CD4-positive, alpha-beta T cell treated with Interleukin-2 at 100 ng/mL for 4 hours (primary cell): ENCODE measurements at places on chromosomes 4 and X.

DNA sequence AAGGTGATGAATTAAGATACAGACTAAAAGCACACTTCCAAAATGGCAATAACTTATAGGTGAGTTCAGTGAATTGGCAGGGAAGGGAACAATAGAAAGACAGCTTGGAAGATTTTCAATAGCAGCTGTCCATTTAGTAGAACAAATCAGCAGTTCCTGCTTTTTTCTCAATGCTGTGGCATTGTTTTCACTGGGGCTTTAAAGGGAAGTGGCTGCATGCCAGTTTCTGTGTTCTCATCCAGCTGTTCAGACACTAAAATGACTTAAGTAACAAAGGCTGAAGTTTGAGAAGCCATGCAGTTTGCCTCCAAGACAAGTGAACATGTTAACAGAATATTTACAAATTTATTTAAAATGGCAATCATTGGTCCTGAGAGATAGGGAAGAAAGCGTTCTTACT lies 291.9 kb downstream of the FAM47A start:
- no peak for DNase-seq

DNA sequence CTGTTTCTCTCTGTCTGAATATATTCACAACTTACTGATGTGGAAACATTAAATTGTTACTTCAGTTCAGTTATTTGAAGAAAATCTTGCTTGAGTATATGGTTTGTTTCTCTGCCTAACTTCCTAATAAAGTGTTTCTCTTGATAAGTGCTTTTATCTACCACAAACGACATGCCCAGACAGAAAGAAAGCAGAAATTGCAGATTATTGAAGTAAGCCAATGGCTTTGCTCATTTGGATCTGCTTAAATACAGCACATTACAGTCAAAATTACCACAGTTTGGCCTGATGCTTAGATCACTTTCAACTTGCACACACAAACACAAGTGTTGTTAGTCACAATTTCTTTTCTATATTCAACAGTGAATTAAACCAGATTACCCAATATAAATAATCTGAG lies 68.0 kb downstream of the ATOH1 start:
- no peak for DNase-seq

DNA sequence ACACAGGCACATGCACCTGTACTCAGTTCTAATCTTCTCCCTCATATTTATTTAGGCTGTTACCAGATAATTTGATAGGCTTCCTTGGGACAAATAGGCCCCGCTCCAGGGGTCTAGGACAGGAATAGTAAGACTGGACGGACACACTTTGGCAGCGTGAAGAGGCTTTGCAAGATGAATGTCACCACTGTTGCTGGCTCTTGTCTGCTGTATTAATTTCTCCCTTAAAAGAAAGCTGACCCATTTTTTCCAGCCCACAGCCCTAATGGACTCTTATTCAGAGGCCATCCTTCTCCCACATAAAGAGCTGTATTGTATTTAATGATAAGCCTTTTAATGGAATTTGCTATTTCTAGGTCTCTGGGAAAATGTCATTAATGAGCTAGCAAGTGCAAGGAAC lies 18.0 kb downstream of the FAM184B start:
- no peak for DNase-seq

GRCh38 chrX:152895724-152896420 lies 2.0 kb upstream of the ZNF185 start:
- DNase-seq, result no peak

GRCh38 chr4:3823496-3824341 lies 57.5 kb downstream of the ADRA2C start:
- DNase-seq, result no peak

DNA sequence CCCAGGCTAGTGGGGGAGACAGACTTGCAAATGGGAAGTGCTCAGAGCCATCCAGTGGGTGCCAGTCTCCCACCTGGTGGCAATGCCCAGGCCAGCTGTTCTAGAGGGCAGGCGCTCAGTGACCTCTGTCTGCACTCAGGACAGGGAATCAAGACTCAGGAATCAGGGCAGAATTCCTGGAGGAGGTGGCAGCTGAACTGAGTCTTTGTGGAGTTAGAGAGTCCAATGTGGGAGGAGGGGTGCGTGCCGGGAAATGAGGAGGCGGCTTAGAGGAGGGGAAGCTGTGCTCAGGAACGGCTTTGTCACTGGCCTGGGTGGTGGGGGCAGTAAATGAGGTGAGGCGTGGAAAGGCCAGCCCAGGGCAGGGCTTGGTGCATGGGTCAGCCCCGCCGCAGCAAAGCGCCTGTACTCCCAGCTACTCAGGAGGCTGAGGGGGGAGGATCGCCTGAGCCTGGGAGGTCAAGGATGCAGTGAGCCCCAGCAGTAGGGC lies 31.3 kb upstream of the SORCS2 start:
- no peak for DNase-seq

GRCh38 chrX:79366873-79367749 lies at the start of gene ITM2A:
Gene ITM2A, minus strand, starts transcription at chrX:79367334. Its CDS starts 119 bp downstream, at chrX:79367215.
- peak; percentile 60 for DNase-seq

GRCh38 chr4:74023709-74024108 lies 14.8 kb downstream of the CXCL3 start:
- no peak for DNase-seq

- DNase-seq, result no peak
Measured at GRCh38 chr4:186032259-186032658, 36.7 kb upstream of the TLR3 start.

GRCh38 chr4:2809610-2810180 lies 16.8 kb downstream of the SH3BP2 start:
- no peak for DNase-seq

GRCh38 chrX:10404436-10404835 lies 215.9 kb downstream of the MID1 start:
- no peak for DNase-seq

DNA sequence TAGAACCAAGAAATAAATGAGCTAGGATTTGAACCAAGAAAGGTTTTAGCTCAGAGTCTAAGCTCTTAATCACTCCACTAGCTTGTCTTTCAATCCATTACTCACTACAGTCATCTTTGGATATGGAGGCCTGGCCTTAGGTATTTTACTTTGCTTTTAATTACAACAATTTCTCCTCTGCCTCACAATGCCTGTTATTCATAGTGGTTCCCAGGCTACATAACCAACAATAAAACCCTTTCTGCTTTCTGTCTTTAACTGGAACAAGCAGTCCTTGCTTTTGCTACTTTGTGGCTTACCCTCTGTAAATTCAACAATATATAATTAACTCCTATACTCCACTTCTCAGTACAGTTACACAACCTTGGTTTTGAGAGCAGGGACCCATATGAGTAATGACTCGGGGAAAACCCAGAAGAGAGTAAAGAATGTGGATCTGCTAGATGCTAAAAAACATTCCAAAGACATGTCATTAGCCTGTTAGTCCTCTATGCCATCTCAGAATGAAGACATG lies 94.7 kb upstream of the NAP1L5 start:
- peak; percentile 6 for DNase-seq

DNA sequence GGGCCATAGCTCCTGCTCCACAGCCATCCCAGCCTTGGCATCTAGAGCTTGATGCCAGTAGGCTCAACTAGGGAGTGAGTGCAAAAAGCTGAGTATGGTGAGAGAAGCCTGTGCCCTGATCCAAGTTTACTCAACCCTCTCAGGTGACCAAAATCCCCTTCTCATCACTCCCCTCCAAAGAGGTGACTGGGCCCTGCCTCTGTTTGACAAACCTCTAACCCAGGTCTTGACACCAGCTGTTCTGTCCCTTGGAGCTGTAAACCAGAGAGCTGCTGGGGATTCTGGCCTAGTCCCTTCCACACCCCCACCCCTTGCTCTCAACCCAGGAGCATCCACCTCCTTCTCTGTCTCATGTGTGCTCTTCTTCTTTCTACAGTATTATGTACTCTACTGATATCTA lies 73.5 kb downstream of the MSN start:
- no peak for DNase-seq

GRCh38 chrX:44474410-44474809 lies 68.2 kb downstream of the FUNDC1 start:
- DNase-seq, result no peak

DNA sequence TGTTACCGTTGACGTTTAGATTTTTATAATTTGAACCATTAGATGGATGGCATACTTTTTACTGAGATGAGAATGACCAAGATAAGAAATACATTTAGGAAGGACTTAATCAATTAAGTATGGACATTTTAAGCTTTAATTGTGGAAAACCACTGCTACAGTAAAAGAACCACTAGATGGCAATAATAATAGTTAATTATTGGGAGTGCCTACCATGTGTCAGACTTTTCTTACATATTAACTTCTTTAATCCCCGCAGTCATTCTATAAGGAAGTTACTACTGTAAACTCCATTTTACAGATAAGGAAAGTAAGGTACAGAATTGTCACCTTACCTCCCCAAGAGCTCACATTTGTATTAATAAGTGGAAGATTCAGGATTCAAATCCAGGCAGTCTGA lies 48.5 kb upstream of the MYOZ2 start:
- no peak for DNase-seq

GRCh38 chr4:163701916-163702315 lies 207.4 kb downstream of the TMA16 start:
- no peak for DNase-seq

GRCh38 chr4:149218672-149219071 lies 597.0 kb downstream of the IQCM start:
- no peak for DNase-seq

GRCh38 chr4:122716825-122717448 lies 15.6 kb upstream of the BBS12 start:
- DNase-seq, result peak; percentile 77

DNA sequence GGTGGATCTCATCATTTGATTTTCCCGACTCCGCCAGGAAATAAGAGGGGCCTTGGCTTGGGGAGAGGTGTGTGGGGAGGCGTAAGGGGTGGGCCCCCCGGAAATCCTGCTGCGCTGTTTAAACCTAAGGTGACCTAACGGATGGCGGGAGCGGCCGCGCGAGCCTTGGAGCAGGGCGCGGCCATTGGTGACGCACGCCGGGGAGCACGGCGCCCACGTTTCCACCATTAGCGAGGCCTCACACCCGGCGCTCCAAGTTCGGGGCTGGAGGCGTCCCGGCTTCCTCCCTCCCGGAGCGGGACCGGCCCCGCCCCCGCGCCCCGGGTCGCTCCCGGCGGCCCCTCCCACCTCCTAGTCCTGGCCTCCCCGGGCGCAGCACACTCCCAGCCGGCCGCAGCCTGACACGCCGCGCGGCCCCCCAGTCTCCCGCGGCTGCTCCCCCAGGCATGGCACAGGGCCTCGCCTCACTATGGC lies at the start of gene SMS:
Gene SMS (plus strand): TSS at position 354 of the 474 bp plus-strand sequence. CDS start 116 bp downstream, at position 470.
- peak; percentile 43 for DNase-seq

DNA sequence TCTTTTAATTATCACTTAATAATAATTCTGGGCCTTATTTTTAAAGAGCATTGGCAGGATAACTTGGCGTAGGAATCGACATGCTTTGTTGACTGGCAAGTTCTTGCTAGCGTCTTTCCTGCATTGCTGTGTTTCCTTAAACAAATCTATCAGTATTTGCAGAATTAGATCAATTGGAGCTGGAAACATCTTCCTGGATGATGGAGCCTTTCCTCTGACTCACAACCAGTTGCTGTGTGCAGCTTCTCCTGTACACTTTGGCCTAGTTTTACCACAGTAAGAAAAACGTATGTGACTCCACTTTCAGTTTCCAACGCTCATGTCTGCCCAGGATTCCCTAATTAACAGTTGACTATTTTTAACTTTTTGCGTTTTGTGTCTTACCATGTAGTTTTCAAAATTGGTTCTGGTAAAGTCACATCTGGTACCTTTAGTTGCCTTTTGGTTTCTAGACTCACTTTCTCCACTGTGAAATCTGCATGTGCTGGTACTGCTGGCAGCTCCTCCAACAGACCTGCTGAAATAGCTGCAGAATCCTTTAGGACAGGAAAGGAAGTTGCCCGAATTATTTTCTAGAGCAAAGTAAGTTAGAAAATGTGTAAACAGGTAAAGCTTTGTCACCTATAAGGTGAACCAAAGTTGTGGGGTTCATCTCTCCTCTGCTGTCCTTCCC lies 553.2 kb upstream of the FAT1 start:
- no peak for DNase-seq

DNA sequence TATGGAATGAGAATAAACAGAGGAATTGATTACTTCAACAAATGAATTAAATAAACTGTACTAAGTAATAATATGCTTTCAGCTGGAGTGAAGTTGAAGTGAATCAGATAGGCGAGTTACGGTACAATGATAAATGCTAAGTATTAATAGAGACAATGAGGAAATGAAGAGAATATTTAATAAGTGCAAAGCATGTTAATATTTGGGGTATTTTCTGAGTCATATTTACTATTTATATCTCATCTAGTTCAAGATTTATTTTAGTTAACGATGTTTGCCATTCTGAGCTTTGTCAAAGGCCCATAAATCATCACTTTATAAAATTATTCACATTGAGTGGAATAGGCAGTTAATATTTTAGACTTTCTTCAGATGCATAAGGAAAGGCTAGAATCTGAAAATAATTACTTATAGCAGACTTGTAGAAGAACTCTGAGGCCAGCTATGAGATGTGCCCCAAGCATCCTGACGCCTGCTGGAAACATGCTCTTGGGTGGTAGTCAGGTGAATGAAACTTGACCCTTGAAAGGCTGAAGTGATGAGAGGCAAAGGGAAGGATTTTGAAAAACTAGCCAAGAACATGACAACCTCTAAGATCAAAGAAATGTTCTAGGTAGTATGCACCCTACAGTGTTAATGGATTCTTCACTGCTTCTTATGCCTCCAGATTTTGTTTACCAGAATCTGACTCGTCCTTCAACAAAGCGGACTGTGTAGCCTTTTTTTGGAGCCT lies 133.8 kb upstream of the STIM2 start:
- DNase-seq, result no peak

- DNase-seq, result no peak
Measured at GRCh38 chrX:103877571-103877970, 45.5 kb upstream of the RAB9B start.

- no peak for DNase-seq
Measured at GRCh38 chr4:154928640-154929257, 147.7 kb downstream of the RBM46 start.

- no peak for DNase-seq
Measured at GRCh38 chr4:108777388-108777787, 14.5 kb upstream of the ETNPPL start.

DNA sequence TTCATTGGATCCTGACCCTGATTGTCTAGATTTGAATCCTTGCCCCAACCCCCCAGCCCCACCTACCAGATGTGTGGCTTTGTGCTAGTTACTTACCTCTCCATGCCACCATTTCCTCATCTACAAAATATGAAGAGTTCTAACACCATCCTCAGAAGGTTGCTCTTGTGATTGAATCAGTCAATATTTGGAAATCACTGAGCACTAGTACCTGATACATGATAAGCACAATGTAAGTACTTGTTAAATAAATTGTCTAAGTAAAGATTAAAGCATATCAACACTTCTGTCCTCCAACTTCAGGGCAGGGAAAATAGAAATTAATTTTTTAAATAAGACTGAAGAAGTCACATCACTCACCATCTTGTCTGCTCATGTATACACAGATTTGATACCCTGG lies 249.6 kb upstream of the KLF3 start:
- DNase-seq, result no peak

GRCh38 chr4:1472148-1472797 lies 66.0 kb upstream of the NKX1-1 start:
- DNase-seq, result no peak

DNA sequence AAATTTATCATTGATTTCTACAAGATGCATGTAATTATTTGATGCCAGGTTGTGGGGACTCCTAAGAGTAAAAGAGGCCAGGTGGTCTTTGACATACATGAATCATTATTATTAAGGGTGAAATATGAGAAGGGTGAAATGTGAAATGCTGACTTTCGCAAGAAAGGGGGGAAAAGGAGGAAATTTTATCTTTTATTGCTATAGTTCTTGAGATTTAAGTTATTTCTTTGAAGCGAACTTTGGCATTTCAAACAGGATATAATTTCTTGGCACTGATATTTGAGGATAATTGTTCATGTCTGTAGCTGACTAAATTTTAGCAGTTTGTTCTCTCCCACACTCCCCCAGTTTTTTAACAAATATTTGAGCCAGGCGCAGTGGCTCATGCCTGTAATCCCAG lies 80.1 kb downstream of the TMEM131L start:
- DNase-seq, result no peak
